Ureter (tissue), 1 donor: ENCODE measurements at places on chromosomes 1 and 21.

DNA sequence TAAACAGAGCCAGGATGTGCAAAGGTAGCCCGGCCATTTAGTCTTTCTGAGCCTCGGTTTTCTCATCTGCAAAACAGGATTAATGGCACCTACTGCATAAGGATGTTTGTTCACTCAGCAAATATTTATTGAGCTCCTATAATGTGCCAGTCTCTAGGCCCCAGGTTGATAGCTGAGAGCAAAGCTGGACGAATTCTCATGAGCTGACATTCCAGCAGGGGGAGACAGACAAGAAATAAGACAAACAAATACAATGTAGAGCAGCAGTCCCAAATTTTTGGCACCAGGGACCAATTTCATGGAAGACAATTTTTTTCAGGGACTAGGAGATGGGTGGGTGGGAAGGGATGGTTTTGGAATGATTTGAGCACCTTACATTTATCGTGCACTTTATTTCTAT, 74.3 kb upstream of the PAX7 start:
- DNase-seq: no peak

- no peak for DNase-seq
Measured at GRCh38 chr1:179598631-179599030, 7.0 kb downstream of the TDRD5 start.

DNA sequence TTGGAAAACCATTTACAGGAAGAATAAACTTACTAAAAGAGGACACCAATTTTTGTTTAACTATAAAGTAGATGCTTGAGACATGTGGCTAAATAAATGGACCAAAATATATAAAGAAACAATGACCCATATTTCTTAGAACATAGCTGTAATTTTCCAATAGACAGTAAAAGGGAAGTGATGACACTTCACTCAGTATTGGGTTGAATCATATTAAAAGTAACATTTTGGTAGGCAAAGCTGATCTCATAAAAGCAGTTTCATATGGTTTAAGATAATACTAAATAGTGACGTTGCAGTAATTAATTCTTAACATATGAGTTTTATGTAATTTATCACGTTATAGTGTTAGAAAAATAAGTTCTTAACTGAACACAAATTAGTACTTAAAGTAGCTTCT, 308.9 kb upstream of the RUNX1 start:
- DNase-seq: no peak

GRCh38 chr21:19731251-19731650, 1267.0 kb upstream of the NCAM2 start:
- no peak for DNase-seq

DNA sequence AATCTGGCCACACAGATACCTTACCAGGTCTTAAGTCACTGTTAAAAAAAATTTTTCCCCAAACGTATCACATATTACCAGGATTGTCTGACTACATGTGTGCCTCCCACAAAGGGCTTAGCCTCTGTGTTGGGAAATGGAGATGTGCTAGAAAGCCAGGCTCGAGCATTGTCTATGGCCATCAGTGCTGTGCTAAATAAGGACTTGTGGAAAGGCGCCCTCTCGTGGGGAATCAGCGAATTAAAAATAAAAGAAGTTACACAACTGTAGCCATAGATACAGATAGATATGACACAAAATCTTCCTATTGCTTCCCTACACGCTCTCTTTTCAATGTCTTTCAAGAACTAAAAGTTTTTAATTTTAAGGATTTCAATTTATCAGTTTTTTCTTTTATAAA, 47.5 kb upstream of the CRNN start:
- DNase-seq: no peak

DNA sequence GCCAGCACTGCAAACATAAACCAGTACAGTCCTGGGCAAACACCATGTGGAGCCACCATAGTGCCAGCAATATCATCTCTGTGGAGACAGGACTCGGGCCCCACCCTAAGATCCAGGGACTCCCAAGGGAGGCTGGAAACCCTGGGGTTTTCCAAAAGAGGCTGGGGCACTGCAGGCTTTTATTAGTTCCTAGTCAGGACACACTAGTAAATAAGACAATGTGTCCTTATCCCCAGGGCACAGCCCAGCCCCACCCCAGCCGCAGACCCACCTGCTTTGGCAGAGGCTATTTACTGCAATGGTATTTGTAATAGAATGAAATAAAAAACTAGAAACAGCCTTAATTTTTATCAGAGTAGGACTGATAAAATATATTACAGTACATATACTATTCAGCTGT, 486 bp upstream of the GJB3 start:
- DNase-seq: no peak

GRCh38 chr1:92877081-92877711, 45.4 kb downstream of the RPL5 start:
- DNase-seq: no peak

GRCh38 chr1:16393570-16394521, 26.8 kb downstream of the SZRD1 start:
- DNase-seq: no peak

DNA sequence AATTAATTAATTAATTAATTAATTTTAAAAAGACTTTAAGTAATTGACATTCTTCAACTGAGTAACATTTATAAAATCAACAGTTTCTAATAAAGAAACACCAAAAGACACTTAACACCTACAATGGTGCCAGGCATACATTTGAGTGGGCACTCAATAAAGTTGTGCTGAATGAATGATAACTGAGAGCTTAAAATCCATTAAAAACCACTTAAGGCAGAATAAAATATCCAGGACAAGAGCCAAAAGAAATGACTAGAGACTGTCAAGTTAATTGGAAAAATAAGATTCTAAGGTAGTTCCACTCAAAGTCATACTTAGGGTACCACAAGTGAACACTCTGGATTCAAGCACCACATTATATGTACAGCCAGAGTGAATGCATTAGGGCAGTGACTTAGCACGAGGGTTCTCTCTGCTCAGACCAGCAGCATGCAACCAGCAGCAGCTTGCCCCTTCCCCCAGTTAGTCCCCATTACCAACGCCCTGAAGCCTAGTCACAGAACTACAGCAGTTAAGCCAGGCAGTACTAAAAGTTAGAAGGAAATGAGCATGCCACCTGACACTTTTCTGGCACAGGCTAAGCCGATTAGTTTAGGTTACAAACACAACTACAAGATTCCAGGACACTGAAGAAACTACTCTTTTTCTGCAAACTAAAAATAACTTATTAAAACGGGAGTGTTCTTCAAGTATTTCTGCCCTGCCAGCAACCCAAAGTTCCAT, 46.5 kb downstream of the LUZP1 start:
- peak; percentile 57 for DNase-seq

DNA sequence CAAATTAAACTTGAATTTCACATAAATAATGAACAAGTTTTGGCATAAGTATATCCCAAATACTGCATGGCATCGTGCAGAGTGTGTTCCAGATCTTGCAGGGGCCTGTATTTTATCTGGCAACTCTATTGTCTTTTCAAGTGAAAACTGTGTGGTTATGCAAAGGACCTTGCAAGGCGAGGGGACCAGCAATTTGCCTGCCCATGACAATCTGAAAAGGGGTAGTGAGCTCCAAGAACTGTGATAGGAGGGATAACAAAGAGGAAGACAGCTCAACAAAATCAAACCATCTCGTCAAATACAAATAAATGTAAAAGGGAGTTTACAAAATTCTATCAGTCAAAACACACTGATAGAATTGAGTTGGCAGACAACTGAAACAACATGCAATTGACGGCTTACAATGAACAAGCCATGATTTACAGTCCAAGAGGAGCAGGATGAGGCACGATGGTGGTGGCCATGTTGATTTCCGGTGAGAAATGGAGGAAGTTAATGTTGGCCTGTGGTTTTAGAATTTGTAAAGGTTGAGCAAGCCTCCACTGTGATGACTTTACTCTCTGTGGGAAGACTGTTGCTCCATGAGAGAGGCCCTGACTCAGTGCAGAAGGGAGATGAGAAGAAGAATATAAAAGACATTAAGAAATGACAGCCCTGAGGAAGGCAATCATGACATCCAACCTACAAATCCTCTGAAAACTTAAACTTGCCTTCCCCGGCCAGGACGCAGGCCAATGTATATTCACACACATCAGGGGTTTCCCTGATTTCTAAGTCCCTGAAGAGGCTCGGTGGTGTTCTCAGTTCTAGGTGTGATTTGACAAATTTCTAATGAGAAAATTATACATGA, 132.2 kb downstream of the ADSS2 start:
- DNase-seq: no peak

DNA sequence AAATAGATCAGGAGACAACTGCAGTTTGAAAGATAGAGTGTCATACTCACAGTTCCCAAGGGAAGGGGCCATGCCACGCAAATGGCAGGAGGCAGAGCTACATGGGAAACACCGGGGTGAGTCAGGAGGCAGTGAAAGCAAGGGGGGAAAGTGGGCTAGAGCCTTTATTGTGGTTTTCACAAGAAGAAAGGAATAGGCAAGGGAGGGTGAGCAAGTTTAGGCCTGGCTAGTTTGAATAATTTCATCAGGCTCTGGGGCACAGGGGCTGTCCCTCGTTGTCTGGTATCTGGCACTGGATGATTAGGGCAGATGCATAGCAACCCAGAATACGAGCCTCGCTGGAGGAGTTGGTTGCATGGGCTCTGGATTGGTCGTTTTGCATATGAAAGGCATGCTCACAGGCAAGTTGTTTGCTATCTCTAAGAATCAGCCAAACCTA, 17.0 kb upstream of the ITLN2 start:
- DNase-seq: no peak

- no peak for DNase-seq
Measured at GRCh38 chr1:197304638-197305200, 36.7 kb downstream of the CRB1 start.

DNA sequence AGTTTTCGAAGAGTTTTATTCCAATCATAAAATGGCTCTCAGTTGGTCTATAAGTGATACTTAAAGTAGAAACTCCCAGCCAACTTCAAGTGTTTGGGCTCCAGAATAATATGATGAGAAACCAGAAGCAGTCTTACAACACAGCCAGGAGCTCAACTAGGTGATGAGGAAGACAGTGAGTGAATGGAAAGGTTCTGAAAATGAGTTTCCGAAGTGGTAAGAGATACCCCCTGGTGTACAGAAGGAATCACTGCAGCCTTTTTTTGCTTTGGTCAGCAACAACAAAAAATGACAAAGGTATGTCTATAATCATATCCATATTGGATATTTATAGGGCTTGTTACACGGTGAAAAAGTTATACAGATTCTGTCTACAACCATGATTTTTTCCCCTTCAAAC, 16.5 kb downstream of the KRTAP19-1 start:
- DNase-seq: no peak

- no peak for DNase-seq
Measured at GRCh38 chr1:17348593-17349234, 23.3 kb upstream of the PADI6 start.

DNA sequence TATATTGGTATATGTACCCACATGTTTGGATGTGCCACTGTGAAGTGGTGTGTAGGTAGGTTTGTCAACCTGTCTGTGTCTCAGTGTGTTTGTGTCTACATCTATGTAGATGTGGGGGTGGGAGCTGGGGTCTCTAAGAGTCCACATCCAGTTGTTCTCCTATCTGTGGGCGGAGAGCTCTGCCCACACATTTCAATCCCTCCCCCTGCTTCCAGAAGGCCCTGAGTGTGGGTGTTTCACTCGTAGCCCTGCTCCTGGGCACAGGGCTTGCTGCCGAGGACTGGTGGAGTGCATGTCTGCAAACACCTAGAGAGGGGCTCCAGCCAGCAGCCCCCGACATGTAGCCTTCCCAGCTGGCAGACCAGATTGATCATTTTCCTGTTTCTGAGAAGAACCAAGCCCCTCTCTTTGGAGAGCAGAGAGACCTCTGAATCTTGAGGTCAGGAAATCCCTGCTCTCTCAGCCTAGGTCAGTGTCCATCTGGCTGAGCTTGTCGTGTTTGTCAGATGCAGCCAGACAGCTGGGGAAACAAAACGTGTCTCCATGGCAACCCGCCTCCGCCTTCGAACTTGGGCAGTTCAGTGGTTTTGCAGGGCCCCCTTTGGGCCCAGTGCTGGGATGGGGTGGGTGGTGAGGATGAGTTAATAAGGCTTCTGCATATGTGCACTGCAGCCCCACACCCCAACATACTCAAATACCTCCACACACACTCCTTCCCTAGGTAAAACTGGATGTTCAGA, 31.2 kb upstream of the SYNC start:
- no peak for DNase-seq

- DNase-seq: no peak
Measured at GRCh38 chr1:116804736-116805135, 50.5 kb downstream of the CD2 start.

- DNase-seq: no peak
Measured at GRCh38 chr1:41576620-41577019, 92.1 kb upstream of the EDN2 start.

DNA sequence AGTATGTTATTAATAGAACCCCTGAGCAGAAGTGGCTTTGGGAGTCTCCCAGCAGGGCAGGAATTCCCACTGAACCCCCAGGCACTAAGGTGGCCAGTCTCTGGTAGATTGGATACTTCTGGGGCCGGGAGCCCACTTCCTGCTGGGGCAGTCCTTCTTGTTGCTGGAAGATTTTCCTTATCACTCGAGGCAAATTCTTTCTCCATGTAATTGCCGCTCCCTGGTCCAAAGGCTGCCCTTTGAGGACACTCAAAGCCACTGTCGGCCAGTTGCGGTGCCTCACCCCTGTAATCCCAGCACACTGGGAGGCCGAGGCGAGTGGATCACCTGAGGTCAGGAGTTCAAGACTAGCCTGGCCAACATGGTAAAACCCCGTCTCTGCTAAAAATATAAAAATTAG, 22.6 kb upstream of the TNFRSF1B start:
- DNase-seq: no peak

- no peak for DNase-seq
Measured at GRCh38 chr1:41683681-41684500, 199.4 kb upstream of the EDN2 start.

DNA sequence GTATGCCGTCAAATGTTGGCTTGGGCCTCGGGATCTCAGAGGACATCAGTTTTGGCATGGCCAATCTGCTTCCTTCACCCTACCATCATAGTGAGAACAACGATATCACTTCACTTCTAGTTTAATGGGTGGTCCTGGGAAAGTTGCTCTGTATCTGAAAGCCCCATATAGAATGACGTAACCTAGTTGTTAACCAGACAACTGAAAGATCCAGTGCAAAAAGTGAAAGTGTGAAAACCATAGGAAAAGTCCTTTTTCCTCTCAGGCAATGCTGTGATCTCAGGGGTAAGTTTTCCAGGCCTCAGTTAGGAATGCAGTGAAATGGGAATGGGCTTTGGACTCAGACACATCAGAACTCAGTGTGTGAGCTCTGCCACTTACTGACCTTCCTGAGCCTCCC, 18.6 kb upstream of the ATP1B1 start:
- no peak for DNase-seq

- DNase-seq: no peak
Measured at GRCh38 chr1:31712068-31712467, 8.3 kb upstream of the COL16A1 start.

GRCh38 chr1:167792188-167792565, 70.4 kb downstream of the MPZL1 start:
- DNase-seq: no peak

DNA sequence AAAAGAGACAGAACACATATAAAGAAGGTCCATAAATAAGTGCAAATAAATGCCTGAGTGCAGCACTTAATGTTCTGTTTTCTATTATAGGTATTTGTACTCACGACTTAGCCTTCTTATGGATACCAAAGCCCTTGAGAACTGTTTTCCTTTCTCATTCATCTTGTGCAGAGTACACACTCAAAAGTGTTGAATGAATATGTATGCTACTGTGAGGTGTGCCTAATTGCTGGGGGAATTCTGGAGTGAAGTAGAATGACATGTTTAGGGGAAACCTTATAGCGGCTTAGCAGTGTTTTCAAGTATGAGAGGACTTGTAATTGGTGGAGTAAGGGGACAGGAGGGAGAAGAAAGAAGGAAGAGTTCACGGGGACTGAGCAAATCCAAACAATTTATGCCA, 157.6 kb downstream of the CACNA1E start:
- no peak for DNase-seq

GRCh38 chr1:3819771-3820200, 23.5 kb upstream of the LRRC47 start:
- no peak for DNase-seq
